ENCODE measurements at places on chromosomes 1 and 21. TPM values are rescaled to one million over a fixed set of nuclear protein-coding genes. Genes with fewer than 3 reads are reported as not detected.

GRCh38 chr1:39282537-39283216, 78.2 kb downstream of the MACF1 start:
- no peak overlapping the region for H3K4me3 ChIP-seq
- no peak overlapping the region for H3K27ac ChIP-seq
- no peak for DNase-seq
- no peaks in the 10 kb centered on the region for H3K36me3 ChIP-seq
- no peaks in the 10 kb centered on the region for H3K27me3 ChIP-seq

- no peaks in the 10 kb centered on the region for H3K27me3 ChIP-seq
- H3K27ac ChIP-seq = no peak within 1 kb of the TSS
- H3K36me3 ChIP-seq = no peaks in the 10 kb centered on the region
- DNase-seq = no peak
Measured at GRCh38 chr1:147902253-147902845, at the start of gene GJA8. TSS of gene GJA8 (plus strand) at chr1:147902795. CDS start at chr1:147907956, 5,161 bp downstream.

IGSF9 gene
- total RNA-seq = 4.8 TPM

DNA sequence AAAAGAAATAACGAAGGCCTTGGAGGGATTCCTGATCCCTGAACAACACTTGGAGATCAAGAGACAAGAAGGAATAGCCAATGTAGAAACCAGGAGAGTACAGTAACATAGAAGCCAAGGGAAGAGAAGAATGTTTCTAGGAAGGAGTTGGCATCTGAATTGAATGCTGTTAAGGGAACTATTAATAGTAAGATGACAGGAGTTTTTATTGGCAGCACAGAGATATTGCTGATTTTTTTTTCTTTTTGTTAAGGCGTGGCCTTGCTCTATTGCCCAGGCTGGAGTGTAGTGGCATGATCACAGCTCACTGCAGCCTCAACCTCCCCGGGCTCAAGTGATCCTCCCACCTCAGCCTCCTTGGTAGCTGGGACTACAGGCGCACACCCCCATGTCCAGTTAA, 9.6 kb upstream of the SFT2D2 start:
- no peaks in the 10 kb centered on the region for H3K36me3 ChIP-seq
- no peaks in the 10 kb centered on the region for H3K27me3 ChIP-seq
- no peak for DNase-seq
- no peak overlapping the region for H3K27ac ChIP-seq
- no peak overlapping the region for H3K4me3 ChIP-seq
- no peaks in the 10 kb centered on the region for H3K4me1 ChIP-seq

DNA sequence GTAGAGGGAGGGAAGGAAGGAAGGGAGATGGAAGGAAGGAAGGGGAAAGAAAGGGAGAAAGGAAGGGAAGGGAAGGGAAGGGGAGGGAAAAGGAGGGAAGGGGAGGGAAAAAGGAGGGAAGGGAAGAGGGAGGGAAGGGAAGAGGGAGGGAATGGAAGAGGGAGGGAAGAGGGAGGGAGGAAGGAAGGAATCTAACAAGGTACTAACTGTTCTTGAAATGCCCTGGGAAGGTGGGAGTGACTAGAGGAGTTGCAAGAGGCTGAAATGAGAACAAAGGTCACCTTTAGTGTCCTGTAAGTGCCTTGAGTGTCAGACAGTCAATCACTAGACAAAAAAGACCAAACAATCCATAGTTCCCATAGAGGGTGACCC, 2.3 kb upstream of the ATP2B4 start:
- no peak overlapping the region for H3K27ac ChIP-seq
- DNase-seq = no peak
- H3K4me3 ChIP-seq = no peak overlapping the region
- H3K27me3 ChIP-seq = no peaks in the 10 kb centered on the region

ODR4 gene
- total RNA-seq = 31.3 TPM

APCS gene
- total RNA-seq = not detected

RGS13 gene
- total RNA-seq = 0.25 TPM

KPRP gene
- total RNA-seq = not detected

DNA sequence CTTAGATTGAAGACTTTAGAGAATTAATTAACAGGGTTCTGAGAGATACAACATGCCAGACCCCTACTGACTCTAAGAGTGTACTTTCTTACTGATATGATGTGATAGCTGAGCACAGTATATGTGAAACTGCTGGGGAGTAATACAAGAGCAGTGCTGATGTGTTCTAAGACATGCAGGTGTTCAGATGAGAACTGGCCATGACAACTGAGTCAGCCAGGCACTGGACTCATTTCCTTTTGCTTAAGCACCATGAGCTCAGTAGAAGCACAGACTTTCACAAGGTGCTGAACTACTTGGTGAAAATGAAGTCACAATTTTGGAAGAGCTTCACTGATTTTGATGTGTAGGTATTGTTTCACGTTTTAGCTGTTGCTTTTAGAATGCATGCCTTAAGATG, 15.9 kb upstream of the POGZ start:
- peaks cover 7% of the 10 kb centered on the region for H3K4me1 ChIP-seq
- H3K27ac ChIP-seq = no peak overlapping the region
- no peak for DNase-seq

CELA3A gene
- total RNA-seq = not detected

DNA sequence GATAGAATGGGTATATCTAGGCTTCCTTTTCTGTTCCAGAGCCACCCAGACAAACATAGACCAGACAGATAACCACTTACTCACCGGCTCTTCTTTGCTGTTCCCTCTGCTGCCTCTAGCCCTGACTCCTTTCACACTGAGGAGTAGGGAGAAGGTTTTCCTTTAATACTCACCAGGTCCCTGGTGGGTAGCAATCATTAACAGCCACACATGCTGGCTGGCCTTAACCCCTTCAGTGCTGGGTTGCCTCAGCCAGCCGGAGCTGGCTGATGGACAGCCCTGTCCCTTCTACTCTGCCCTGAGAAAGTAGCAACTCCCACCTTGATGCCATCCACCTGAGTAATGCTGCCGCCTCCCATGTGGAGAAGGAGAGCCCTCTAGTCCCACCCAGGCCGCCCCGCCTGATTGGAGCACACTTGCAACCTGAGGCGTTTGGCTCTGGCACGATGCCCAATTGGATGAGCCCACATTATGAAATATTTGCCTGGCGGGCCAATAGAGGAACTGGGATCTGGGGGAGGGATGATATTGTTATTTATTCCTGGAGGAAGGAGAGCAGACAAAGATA, 71.6 kb downstream of the PLEKHA6 start:
- no peaks in the 10 kb centered on the region for H3K27me3 ChIP-seq
- H3K27ac ChIP-seq = no peak overlapping the region
- peaks cover 35% of the 10 kb centered on the region for H3K4me1 ChIP-seq
- no peak for DNase-seq
- H3K4me3 ChIP-seq = no peak overlapping the region

PM20D1 gene
- 0.81 TPM for total RNA-seq

FABP3 gene
- 34.3 TPM for total RNA-seq

DNA sequence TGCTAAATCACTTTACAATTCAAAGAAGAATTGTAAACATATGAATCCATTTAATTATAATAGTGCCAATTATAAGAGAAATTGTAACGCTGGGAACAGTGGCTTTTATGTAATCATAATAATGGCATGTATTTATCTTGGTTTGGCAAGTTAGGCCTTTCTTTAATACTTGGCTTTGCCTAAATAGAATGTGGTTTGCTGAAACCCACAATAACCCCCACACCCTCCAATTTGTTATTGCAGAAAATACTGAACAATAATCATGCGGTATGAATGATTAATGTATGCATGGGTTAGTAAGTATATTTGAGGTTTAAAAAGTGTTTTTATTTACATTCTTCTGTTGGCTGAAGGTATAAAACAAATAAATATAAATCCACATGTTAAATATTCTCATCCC, 138.2 kb downstream of the NFIA start:
- H3K36me3 ChIP-seq = no peaks in the 10 kb centered on the region
- H3K4me1 ChIP-seq = peaks cover 5% of the 10 kb centered on the region
- H3K4me3 ChIP-seq = no peak overlapping the region
- H3K27me3 ChIP-seq = no peaks in the 10 kb centered on the region
- no peak overlapping the region for H3K27ac ChIP-seq
- no peak for DNase-seq

DNA sequence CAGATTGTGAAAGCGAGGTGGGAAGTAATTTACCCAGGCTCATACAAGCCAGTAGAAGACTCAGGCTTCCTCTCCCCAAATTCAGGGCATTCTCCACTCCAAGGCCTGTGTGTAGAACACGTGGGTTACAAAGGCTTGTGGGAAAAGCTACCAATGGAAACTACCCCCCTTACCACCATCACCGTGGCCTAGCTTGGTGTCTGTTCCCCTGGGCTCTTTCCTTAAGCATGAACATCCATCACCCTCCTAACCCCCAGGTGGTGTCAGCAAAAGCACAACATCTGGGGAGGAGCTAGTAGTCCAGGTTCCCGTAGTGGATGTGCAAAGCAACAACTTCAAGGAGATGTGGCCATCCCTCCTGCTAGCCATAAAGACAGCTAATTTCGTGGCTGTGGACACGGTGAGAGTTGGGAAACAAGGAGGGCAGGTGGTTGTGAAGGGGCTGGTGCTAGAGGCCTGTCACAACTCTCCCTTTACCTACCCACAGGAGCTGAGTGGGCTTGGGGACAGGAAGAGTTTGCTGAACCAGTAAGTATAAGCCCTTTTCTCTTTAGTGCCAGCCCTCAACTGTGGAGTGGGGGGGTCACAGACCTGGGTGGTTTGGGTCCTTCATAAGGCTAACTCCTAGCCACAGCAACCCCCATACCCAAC, 701 bp upstream of the MUTYH start:
- peaks cover 16% of the 10 kb centered on the region for H3K4me1 ChIP-seq
- peak overlapping the region; percentile 90 for H3K27ac ChIP-seq
- H3K27me3 ChIP-seq = no peaks in the 10 kb centered on the region
- no peaks in the 10 kb centered on the region for H3K36me3 ChIP-seq
- DNase-seq = no peak

- no peaks in the 10 kb centered on the region for H3K36me3 ChIP-seq
- no peaks in the 10 kb centered on the region for H3K27me3 ChIP-seq
- no peaks in the 10 kb centered on the region for H3K4me1 ChIP-seq
- H3K4me3 ChIP-seq = no peak overlapping the region
Measured at GRCh38 chr1:14339288-14339687, 259.2 kb upstream of the KAZN start.

PCP4L1 gene
- total RNA-seq = 0.79 TPM

- no peaks in the 10 kb centered on the region for H3K27me3 ChIP-seq
- H3K36me3 ChIP-seq = no peaks in the 10 kb centered on the region
- no peak for DNase-seq
- H3K4me3 ChIP-seq = no peak overlapping the region
- no peak overlapping the region for H3K27ac ChIP-seq
Measured at GRCh38 chr1:184212649-184213314, 161.3 kb downstream of the TSEN15 start.

GRCh38 chr1:243354511-243355153, 98.8 kb downstream of the SDCCAG8 start:
- no peak overlapping the region for H3K4me3 ChIP-seq
- DNase-seq = no peak
- no peaks in the 10 kb centered on the region for H3K27me3 ChIP-seq

DNA sequence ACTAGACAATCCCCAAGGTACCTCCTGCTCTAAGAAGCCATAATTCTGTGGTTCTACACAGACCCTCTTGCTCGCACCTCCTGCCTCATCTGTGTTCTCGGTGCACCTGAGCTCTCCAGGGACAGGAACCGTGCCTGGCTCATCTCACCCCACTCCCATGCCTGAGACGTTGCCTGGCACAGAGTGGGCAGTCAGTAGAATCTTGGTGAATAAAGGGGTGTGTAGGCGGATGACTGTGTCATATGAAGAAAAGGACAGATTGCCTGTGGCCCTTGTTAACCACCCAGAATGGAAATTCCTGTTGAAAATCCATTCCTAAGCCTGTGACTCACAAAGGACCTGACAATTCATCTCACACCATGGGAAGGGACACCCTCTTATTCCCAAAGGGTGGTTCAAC, 92.9 kb downstream of the KCNN3 start:
- no peaks in the 10 kb centered on the region for H3K27me3 ChIP-seq
- DNase-seq = no peak
- H3K36me3 ChIP-seq = no peaks in the 10 kb centered on the region
- no peak overlapping the region for H3K27ac ChIP-seq

UMODL1 gene
- 1.7 TPM for total RNA-seq

DNA sequence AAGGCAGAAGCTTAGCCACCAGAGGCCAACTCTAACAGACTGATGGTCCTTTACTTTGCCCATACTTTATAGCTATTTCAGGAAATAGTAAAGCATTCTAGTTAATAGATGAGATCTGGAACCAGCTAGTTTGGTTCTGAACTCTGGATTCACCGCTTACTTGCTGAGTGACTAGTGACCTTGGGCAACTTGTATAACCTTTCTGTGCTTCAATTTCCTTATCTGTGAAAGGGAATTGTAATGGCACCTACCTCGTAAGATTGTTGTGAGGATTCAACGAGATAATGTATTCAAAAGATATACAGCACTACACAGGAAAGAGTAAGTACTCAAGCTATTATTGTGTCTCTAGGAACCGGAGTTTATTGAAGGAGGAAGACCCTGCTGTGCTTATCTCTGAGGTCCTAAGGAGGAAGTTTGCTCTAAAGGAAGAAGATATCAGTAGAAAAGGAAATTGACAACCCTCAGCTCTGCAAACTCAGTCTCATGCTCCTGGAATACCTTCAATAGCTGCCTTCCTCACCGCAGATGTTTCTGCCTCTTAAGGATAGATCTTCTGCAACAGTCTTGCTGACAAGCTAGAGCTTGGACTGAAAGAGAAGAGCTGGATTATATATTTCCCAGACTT, 11.9 kb downstream of the MTFR1L start:
- H3K36me3 ChIP-seq = no peaks in the 10 kb centered on the region
- H3K4me3 ChIP-seq = no peak overlapping the region
- peaks cover 19% of the 10 kb centered on the region for H3K4me1 ChIP-seq
- no peaks in the 10 kb centered on the region for H3K27me3 ChIP-seq
- H3K27ac ChIP-seq = no peak overlapping the region

DNA sequence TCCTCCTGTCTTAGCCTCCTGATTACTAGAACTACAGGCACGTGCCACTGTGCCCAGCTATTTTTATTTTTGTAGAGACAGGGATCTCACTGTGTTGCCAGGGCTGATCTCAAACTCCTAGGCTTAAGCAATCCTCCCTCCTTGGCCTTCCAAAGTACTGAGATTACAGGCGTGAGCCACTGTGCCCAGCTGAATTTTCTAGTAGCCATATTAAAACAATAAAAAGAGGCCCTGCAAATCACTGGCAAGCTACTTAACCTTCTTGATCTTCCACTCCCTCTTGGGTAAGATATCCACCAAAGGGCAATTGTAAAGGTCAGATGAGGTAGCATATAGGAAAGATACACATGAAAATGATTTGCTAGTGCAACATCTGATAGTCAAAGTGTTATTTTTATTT, 65.6 kb upstream of the SRSF10 start:
- no peaks in the 10 kb centered on the region for H3K36me3 ChIP-seq
- peaks cover 12% of the 10 kb centered on the region for H3K4me1 ChIP-seq
- H3K27me3 ChIP-seq = no peaks in the 10 kb centered on the region
- no peak overlapping the region for H3K4me3 ChIP-seq
- no peak overlapping the region for H3K27ac ChIP-seq

- H3K36me3 ChIP-seq = no peaks in the 10 kb centered on the region
- DNase-seq = no peak
- no peaks in the 10 kb centered on the region for H3K27me3 ChIP-seq
- H3K27ac ChIP-seq = no peak overlapping the region
Measured at GRCh38 chr1:37108596-37109188, 74.4 kb upstream of the GRIK3 start.

KRTAP13-2 gene
- total RNA-seq = not detected

GRCh38 chr1:66359815-66360214, 174.1 kb upstream of the SGIP1 start:
- no peak overlapping the region for H3K27ac ChIP-seq
- H3K36me3 ChIP-seq = no peaks in the 10 kb centered on the region
- H3K4me1 ChIP-seq = peaks cover under 1% of the 10 kb centered on the region
- no peak for DNase-seq
